ENCODE measurements at places on chromosomes 7 and 10. TPM values are rescaled to one million over a fixed set of nuclear protein-coding genes. Genes with fewer than 3 reads are reported as not detected.

DNA sequence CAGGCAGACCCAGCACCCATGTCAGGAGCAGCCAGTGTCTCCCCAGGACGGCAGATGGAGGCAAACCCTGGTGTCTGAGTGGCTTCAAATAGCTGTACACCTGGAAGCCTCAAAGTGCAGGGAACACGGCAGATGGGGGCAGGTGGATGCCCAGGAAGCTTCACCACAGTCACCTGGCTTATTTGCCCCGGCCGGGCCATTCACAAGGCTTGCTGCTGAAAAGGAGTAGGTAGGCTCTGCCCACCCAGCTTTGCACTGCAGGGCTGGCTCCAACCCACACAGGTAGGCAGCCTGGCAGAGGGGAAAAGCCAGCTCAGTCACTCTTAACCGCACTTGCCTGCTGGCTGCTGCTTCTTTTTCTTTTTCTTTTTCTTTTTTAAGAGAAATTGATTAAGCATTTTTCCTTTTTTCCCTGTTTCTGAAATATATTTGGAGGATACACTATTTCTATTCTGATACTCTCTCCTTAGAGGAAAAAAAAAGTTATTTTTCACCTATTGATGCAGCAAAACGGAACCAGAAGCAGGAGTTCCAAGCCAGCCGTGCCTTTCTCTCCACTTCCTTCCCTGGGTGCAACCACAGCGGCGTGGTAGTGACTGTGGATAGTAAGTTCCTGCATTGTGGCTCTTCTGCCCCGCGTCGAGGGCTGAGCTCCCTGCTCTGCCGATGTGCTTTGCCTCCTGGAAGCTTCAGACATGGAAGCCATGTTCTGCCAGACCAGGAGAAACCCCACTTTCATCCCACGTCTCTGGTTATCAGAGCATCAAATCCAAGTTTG lies 118.3 kb downstream of the KLF6 start:
- DNase-seq = peak; percentile 14

DNA sequence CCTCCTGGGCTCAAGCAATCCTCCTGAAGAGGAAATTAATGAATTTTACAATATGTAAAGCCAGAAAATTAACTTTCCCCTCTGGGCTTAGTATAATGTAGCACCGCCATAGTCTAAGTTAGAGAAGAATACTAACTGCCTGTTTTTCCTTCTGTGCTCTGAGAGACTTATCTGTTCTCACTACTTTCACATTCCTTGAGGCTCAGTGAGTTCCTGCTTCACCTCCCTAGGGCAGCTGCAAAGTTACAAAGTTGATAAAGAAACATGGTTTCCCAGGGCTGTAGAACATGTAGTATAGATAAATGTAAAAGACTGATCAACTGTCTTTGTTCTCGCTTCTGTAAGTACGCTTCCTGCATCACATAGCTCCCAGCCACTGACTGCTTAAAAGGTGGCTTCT lies 16.0 kb upstream of the OLAH start:
- no peak for DNase-seq

- DNase-seq = no peak
These were observed 83.1 kb downstream of the CHN2 start for GRCh38 chr7:29277436-29278215.

The ERVW-1 gene
- not detected for total RNA-seq

GRCh38 chr10:44397476-44398225 lies 12.8 kb upstream of the CXCL12 start:
- DNase-seq = no peak

DNA sequence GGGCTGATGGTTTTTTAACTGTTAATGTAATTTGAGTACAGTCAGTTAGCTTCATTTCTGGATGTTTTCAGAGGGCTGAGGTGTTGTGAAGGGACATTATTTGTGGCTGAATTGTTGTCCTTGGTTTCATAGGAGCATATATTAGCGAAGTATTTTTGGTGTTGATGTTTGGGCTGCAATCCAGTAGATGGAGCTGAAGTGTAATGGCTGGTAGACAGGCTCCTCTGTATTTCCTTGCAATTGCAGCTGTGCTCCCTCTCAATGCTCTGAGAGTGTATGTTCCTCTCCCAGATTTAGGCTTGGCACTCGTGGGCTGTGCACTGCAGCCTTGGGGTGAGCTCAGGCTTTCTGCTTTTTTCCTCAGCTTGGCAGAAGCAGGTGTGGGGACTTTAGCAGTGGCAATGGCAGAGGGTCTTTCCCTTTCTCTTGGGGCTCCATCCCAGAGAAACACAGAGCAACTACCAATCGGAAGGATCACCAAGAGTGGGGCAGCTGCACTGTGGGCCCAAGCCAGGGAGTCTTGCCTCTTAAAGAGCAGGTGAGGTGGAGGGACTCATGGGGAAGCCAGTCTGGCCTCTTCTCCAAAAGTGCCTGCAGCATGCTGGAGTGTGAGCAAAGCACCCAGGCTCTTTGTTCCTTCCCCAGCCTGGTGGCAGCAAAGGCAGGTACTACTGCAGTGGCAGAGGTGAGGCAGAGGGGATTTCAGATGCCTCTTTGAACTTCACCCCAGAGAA lies 544.4 kb downstream of the SH2D4B start:
- no peak for DNase-seq

The ZNF365 gene
- total RNA-seq = 0.93 TPM

All from CD8-positive, alpha-beta memory T cell (primary cell).